Cardiac ventricle fibroblast (primary cell): ENCODE measurements at places on chromosomes 1 and 21. TPM values are rescaled to one million over a fixed set of nuclear protein-coding genes. Genes with fewer than 3 reads are reported as not detected.

IVL gene
- total RNA-seq = not detected in 2 replicates

ESPN gene
- total RNA-seq = 0.12 TPM in 1 of 2 replicates, not detected in the other

DIO1 gene
- not detected in 2 replicates for total RNA-seq

STIL gene
- 1.9 and 2.0 TPM in 2 replicates for total RNA-seq

EMC1 gene
- total RNA-seq = 34.8 and 43.7 TPM in 2 replicates

ANKRD34A gene
- total RNA-seq = 0.39 and 0.75 TPM in 2 replicates

BEND5 gene
- total RNA-seq = 1.1 and 1.5 TPM in 2 replicates

OLFML3 gene
- total RNA-seq = 59.8 and 64.8 TPM in 2 replicates

CHI3L1 gene
- total RNA-seq = 2,798 and 3,366 TPM in 2 replicates

SPRR3 gene
- not detected in 2 replicates for total RNA-seq

OLFML2B gene
- 33.9 and 44.1 TPM in 2 replicates for total RNA-seq

CDK18 gene
- total RNA-seq = 2.9 and 4.6 TPM in 2 replicates

SLC25A34 gene
- 0.06 and 0.10 TPM in 2 replicates for total RNA-seq

DESI2 gene
- 29.0 and 33.2 TPM in 2 replicates for total RNA-seq

TATDN3 gene
- 8.0 and 9.8 TPM in 2 replicates for total RNA-seq

KIF2C gene
- total RNA-seq = 2.1 and 2.3 TPM in 2 replicates

DHRS3 gene
- 4.6 and 8.2 TPM in 2 replicates for total RNA-seq

CLCA1 gene
- total RNA-seq = not detected in 2 replicates

KLF17 gene
- 0.37 TPM in 1 of 2 replicates, not detected in the other for total RNA-seq

HLX gene
- total RNA-seq = 10.8 and 16.7 TPM in 2 replicates

PLEKHA6 gene
- 4.0 and 4.6 TPM in 2 replicates for total RNA-seq

COL6A1 gene
- total RNA-seq = 7,403 and 7,693 TPM in 2 replicates
